Activated naive CD8-positive, alpha-beta T cell treated with anti-CD3 and anti-CD28 coated beads, Interleukin-2, amount 50 U/mL, for 24 hours (primary cell): ENCODE measurements at places on chromosomes 7 and 10.

- peaks cover 2% of the 10 kb centered on the region for H3K27me3 ChIP-seq
- peak overlapping the region; percentile 1 for H3K27ac ChIP-seq
- H3K4me3 ChIP-seq, result no peak overlapping the region
Observed at GRCh38 chr10:119302591-119303253, 95.4 kb downstream of the GRK5 start.

DNA sequence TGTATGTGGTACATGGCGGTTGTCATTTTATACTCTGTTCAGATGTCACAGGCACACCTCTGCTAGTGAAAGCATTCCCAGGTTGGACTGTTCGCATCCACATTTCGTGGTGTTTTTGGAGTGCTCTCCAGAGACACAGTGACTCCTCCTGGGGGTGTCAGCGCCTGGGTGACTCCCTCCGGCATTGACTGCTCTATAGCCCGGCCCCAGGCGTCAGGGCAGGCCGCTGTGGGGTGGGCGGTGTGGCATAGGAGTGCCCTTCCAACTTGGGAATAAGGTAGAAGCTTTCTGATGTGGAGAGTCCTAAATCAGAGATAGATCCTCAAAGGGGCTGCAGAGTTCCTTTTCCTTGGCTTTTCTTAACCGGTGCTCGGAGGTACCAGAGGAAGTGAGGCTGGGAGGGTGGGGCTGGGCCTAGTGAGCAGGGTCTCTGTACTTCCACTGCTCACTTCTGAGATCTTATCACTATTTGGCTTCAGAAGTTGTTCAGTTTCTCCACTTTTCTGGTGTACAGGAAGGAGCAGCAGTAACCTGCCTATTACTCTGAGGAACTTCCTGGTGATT lies 32.3 kb downstream of the CCNY start:
- H3K4me3 ChIP-seq, result no peak overlapping the region
- H3K27me3 ChIP-seq, result no peaks in the 10 kb centered on the region
- no peaks in the 10 kb centered on the region for H3K36me3 ChIP-seq

GRCh38 chr10:88181902-88182600 lies 318.6 kb downstream of the PTEN start:
- no peaks in the 10 kb centered on the region for H3K27me3 ChIP-seq
- no peak overlapping the region for H3K4me3 ChIP-seq
- H3K36me3 ChIP-seq, result no peaks in the 10 kb centered on the region
- H3K27ac ChIP-seq, result no peak overlapping the region
- no peak for DNase-seq

- no peak overlapping the region for H3K4me3 ChIP-seq
- no peaks in the 10 kb centered on the region for H3K27me3 ChIP-seq
- H3K4me1 ChIP-seq, result peaks cover 37% of the 10 kb centered on the region
- no peak overlapping the region for H3K27ac ChIP-seq
- no peaks in the 10 kb centered on the region for H3K36me3 ChIP-seq
Observed at GRCh38 chr10:79052291-79053080, 16.3 kb upstream of the ZMIZ1 start.

DNA sequence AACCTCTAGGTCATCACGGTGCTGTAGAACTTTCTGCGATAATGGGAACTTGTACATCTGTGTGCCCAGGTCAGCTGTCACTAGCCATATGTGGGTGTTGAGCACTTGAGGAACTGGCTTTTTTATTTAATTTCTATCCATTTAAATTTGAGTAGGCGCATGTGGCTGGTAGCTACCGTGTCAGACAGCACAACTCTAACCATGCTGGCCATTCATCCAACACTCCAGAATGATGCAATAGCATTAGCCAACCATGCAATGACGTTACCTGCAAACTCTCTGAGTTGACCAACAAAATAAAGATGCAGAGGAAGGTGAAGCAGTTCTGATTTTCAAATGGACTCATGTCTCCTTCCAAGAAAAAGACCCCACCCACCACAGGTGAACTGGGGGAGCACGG lies 24.4 kb upstream of the CHST15 start:
- no peak overlapping the region for H3K4me3 ChIP-seq
- no peak for DNase-seq
- peaks cover 1% of the 10 kb centered on the region for H3K4me1 ChIP-seq
- no peak overlapping the region for H3K27ac ChIP-seq
- no peaks in the 10 kb centered on the region for H3K27me3 ChIP-seq
- no peaks in the 10 kb centered on the region for H3K36me3 ChIP-seq

- peak overlapping the region; percentile 16 for H3K4me3 ChIP-seq
- H3K36me3 ChIP-seq, result peaks cover 2% of the 10 kb centered on the region
- peak overlapping the region; percentile 82 for H3K27ac ChIP-seq
- H3K4me1 ChIP-seq, result peaks cover 22% of the 10 kb centered on the region
Observed at GRCh38 chr7:144384555-144385245, 18.8 kb downstream of the NOBOX start.

GRCh38 chr10:28403090-28403489 lies 100.2 kb upstream of the MPP7 start:
- H3K27me3 ChIP-seq, result no peaks in the 10 kb centered on the region
- no peak overlapping the region for H3K4me3 ChIP-seq
- no peak for DNase-seq
- H3K27ac ChIP-seq, result peak overlapping the region; percentile 13
- H3K4me1 ChIP-seq, result peaks cover 8% of the 10 kb centered on the region

DNA sequence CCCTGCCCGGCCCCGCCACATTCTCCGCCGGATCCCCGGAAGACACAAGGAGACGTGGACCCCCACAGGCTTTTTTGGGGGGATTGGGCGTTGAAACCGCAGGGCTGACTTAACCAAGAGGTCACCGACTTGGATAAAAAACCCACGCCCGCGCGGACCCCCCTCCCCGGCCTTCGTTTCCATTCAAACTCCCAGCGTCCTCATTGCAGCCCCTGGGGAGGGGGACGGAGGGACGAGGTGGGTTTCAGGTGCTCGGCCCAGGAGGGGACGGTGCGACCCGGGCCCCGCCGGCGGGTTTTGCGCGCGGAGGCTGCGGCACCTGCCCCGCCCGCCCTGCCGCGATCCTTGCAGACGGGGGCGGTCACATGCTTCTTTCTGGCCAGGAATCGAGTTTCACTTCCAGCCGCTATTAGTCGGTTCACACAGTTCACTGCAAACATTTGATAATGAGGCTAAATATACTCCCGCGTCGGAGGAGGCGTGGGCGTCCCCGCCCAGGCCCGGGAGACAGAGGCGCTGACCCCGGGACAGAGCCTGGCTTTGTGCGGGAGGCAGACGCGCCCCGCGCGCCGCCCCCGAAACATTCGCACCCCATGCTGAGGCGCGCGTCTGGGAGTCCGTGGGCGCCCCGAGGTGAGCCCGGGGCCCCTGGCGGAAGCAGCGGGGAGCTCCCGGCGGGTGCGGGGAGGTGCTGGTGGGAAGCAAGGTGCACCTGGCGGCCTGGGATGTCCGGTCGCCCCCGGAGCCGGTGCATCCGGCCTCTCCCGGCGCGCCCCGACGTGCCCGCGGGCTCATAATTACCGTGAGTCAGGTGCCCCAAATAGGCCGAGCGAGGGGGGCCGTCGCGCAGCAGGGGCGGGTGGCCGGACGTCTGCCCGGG lies 2.7 kb upstream of the PDGFA start:
- no peaks in the 10 kb centered on the region for H3K36me3 ChIP-seq
